NCI-H460 (cell line): ENCODE measurements at places on chromosomes 7 and 10. TPM values are rescaled to one million over a fixed set of nuclear protein-coding genes. Genes with fewer than 3 reads are reported as not detected.
A peak's percentile ranks its signal among the peaks of the same experiment; 100 is the strongest.

- no peak for DNase-seq
These were observed 63.9 kb upstream of the PRKCQ start for GRCh38 chr10:6643962-6644361.

GRCh38 chr7:155227788-155228458 is 69.8 kb upstream of the INSIG1 start:
- no peak for DNase-seq

CELF2 gene
- 0.14 and 0.27 TPM in 2 replicates for total RNA-seq

DNA sequence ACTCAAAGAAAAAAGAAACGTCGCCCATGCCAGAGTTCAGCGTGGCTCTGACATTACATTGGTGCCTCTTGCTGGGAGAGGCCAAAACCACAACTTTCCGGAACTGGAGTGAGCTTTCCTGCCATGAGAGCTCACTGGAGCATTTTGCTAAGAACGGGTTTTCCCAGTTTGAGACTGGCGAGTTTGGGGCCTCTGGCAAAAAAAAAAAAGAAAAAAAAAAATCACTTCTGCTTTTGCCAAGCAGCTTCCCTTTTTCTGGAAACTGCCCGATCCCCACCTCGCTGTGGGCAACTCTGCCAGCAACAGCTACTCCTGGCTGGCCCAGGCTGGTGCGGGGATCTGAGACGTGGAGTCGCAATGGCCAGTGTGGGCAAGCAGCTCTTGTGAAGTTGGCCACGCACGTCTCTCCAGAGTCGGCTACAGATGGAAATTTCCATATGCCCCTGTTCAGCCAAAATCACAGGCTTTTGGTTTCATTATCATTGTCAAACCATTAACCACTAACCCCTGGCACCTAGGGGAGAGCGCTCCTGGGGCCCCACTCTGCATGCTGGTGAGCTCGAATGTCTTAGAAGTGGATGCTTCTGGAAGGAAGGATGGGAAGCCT is 25.7 kb downstream of the PRKAG2 start:
- DNase-seq = no peak

DNA sequence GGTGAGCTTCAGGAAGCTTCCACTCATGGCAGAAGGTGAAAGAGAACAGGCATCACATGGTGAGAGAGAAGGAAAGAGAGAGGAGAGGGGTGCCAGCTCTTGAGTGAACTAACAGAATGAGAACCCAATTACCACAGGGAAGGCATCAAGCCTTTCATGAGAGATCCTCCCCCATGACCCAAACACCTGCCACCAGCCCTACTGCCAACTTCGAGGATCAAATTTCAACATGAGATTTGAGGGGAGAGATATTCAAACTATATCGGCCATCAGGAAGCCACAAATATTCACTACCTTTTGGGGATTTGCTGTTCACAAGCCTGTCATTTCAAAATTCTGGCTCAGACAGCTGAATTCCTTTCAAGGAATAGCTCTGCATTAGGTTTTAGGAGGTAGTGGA is 39.9 kb upstream of the SMNDC1 start:
- no peak for DNase-seq

GRCh38 chr7:133590795-133591194 is 337.9 kb downstream of the EXOC4 start:
- DNase-seq = no peak

DNA sequence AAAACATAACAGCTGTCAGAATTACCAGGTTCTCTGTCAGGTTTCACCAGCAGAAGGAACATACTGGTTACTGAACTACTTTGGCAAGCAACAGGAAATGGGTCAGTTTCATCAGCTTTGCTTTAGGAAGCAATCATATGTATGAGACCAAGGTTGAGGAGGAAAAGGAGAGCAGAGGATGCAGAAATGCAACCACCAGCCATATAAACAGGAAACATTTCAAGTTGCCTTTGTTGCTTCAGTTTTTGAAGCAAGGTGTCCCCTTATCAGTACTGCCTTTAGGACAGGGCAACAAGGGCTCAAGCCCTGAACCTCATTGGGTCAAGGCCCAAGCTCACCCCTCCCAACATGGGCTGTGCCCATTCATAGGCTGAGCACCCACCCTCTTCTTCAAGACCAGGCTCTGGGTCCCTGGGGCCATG is 10.2 kb downstream of the HIPK2 start:
- DNase-seq = no peak

GRCh38 chr10:93437946-93438612 is 44.1 kb downstream of the MYOF start:
- no peak for DNase-seq

IFIT5 gene
- 19.5 and 20.1 TPM in 2 replicates for total RNA-seq

DNA sequence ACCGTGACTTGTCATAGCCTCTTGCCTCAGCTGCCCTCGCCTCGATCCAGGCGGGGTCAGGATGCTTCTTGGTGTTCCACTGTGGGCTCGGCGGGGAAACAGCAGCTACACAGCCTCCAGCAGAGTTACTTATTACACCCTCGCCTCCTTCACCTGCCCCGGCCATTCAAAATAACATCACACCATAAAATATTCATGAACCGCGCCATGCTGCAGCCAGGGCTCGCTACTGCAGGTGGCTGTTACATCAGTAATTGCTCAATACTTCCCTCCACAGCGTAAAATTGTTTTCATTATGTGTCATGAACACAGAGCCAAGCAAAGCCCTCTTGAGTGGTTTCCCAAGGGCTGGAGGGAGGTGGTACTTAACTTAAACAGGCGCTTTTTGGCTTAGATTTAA is 241.5 kb upstream of the SP8 start:
- peak; percentile 26 for DNase-seq

DNA sequence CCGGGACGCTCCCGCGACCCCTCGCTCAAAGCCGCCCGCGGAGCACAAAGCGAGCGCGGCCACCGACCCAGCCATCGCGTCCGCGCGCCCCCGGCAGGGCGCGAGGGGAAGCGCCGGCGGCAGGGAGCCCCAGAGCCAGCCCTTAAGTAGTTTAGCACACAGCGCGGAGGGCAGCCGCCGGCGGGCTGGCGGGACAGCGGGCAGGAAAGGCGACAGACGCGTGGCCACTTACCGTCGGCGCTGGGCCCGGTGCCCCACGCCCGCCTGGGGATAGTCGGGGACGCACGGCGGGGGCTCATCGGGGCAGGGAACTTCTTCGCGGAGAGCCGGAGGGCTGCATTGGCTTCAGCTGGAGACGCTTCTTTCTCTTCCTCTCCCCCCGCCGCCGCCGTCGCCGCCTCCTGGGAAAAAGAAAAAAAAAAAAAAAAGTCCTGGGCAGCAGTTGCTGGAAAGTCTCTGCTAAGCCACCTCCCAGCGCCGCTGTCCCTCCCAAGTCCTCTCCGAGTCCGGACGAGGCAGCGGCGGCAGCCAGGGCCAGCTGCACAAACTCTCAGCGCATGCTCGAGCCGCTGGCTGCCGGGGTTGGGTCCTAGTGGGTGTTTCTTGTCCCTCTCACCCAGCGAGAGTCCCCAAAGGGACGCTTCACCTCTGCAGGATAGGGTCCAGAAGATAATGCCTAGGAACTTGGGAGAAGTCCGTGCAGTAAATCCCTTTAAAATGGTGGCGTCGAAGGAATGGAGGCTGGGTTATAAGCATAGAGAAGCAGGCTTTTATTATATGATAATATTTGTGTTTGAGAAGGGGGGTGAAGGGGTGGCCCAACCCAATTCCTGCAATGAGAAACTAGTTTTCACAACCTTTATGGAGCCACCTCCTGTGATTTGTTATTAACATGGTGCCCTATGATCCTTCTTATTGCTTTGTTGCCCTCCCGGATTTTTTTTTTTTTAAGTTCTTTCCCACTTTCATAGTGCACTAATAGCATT is at the start of gene TSPAN12:
Gene TSPAN12, minus strand, starts transcription at position 557 of the 986 bp plus-strand sequence. CDS start 1,381 bp downstream, outside the sequence.
- peak; percentile 67 for DNase-seq

FKBP6 gene
- 0.17 TPM in 1 of 2 replicates, not detected in the other for total RNA-seq

DNA sequence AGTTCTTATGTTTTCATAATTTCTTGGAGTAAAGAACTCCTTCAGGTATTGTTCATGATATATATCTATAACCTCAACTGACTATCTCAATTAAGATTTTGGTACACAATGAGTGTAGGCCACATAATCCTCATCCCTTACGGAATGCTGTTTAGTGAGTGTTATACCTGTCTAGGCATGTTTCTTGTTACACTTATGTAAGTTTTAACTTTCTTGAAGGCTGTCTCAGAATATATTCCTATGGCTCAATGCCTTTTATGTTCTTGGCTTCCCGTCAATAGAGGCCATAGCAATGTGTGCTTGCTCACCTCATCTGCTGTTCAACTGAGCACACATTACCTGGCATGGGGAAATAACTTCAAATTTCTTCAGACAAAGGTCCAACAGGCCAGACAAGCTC is 185.1 kb downstream of the CTTNBP2 start:
- no peak for DNase-seq

GRCh38 chr7:102214477-102215072 is 72.1 kb upstream of the SH2B2 start:
- no peak for DNase-seq

ARPC1B gene
- total RNA-seq = 236 and 247 TPM in 2 replicates

GRCh38 chr10:124697443-124697836 is 46.7 kb downstream of the FAM53B start:
- DNase-seq = no peak

RUFY2 gene
- total RNA-seq = 23.1 and 27.8 TPM in 2 replicates

PLXDC2 gene
- 0.06 and 0.07 TPM in 2 replicates for total RNA-seq

DNA sequence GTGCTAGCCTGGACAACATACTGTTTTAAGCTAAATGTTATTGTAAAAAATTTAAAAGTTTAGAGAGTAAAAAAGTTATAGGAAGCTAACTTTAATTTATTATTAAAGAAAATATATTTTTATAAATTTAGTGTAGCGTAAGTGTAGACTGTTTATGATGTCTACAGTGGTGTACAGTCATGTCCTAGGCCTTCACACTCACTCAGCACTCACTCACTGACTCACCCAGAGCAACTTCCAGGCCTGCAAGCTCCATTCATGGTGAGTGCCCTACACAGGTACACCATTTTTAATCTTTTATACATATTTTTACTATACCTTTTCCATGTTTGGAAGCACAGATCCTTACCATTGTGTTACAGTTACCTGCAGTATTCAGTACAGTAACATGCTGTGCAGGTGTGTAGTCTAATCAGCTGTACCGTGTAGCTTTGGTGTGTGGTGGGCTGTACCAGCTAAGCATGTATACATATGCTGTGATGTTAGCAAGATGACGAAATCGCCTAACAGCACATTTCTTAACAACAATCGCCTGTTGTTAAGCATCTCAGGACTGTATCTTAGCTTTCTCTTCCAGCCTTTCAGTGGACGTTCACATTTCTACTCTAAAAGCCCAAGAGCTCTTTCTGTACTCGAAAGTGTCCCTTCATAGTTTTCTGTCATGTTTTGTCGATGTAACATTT is 12.5 kb downstream of the RNF32 start:
- DNase-seq = no peak

- no peak for DNase-seq
These were observed 9.5 kb downstream of the CPED1 start for GRCh38 chr7:120997882-120998474.

SLC26A3 gene
- not detected in 2 replicates for total RNA-seq

DNA sequence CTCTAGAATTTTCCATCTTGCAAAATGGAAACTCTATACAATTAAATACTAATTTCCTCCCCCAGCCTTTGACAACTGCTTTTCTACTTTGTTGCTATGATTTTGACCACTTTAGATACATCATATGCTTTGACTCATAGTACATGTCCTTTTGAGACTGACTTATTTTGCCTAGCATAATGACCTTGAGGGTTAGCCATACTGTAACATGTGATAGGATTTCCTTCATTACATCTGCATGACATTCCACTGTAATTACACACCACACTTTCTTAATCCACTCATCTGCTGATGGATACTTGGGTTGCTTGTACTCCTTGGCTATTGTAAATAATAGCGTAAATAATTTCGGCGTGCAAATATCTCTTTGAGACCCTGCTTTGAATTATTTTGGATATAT is 127.7 kb downstream of the JAZF1 start:
- DNase-seq = no peak

DNA sequence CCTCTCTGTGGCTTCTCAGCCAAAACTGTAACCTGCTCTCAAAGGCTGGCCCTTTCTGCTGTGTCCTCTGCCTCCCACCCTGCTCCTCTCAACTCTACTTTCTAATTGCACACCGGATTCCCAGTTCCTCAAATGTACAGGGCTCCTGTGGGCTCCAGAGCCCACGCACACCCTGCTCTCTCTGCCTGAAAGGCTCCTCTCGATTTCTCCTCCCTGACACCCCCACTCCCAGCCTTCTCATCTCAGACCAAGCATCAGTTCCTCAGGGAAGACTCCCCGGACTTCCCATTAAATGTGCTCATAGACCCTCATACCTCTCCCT is 111.7 kb upstream of the STEAP1B start:
- DNase-seq = no peak

GRCh38 chr7:11127114-11127785 is 153.6 kb downstream of the PHF14 start:
- no peak for DNase-seq
